ENCODE measurements at places on chromosomes 11 and 22.

DNA sequence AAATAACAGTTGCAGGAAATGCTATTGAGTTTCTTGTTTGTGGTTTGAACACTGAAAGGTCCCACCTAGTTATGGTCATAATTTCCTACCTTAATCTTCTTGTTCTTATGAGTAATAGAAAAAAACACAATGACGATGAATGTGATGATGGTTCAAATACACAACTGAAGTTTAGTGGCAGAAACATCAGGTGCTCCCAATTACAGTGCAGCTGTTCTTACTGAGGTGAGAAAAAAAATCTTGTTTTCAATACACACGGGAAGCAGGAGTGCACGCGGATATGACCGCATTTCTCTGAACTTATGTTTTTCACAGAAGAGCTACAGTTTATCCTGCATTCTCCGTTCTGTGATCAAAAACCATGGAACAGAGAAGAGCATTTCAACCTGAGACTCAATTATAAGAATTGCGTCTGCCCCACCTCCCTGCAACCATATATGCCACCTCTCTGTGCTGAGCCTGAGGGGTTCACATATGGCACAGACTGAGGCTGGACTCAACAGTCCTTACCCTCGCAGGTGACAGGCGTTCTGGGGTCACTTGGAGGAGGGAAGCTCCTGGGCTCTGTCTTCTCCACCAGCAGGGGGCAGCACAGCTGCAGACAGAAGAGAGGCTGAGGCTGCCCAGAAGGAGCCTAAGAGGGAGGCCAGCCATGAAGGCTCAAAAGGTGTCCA, 99.7 kb upstream of the IGLL5 start:
- DNase-seq: peak; percentile 4

- no peak for DNase-seq
Measured at GRCh38 chr11:727281-727701, 20.0 kb upstream of the TALDO1 start.

GRCh38 chr11:116360221-116360941, 412.4 kb downstream of the BUD13 start:
- no peak for DNase-seq

GRCh38 chr11:69649576-69649900, 8.6 kb downstream of the CCND1 start:
- DNase-seq: no peak

GRCh38 chr11:64791781-64792291, 11.2 kb downstream of the MAP4K2 start:
- no peak for DNase-seq

GRCh38 chr11:18392434-18393321, 1.7 kb upstream of the LDHA start:
- no peak for DNase-seq

DNA sequence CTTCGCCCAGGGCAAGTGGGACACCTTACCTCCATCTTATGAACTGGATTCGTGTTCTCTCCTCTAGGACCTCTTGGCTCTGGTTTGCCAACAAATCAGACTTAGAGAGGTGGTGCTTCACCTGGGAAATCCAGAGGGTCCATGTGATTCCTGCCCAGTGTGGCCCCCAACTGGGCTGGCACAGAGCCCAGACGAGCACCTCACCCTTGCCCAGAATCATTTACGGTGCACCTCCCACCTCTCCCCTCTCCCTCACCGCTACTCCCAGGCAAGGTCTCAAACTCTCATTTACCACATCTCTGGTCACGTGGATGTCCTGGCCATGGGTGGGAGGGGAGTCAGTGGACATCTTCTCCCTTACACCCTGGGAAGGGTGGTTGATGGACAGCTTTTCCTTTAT, 1.1 kb downstream of the SPATA19 start:
- no peak for DNase-seq

DNA sequence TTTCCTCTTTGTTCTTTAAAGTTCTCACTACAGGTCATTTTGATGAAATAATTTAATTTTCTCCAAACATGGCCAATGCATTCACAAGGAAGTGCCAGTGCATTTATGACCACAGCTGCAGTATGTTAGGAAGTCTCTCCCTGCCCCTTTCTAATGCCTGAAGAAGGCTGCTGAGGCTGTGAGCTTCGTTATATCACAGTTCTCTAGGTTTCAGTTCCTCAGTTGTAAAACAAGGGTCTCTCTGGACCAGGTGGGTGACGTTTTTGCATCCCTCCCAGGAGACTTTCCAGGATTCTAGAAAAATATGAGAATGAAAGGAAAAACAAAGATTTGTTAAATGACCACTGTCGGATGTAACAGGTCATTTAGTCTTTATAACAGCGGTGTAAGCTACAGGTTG, 171.6 kb downstream of the LARGE1 start:
- no peak for DNase-seq
